Heart right ventricle (tissue), 16 donors: ENCODE measurements at places on chromosomes 12 and 14. TPM values are rescaled to one million over a fixed set of nuclear protein-coding genes. Genes with fewer than 3 reads are reported as not detected.

DNA sequence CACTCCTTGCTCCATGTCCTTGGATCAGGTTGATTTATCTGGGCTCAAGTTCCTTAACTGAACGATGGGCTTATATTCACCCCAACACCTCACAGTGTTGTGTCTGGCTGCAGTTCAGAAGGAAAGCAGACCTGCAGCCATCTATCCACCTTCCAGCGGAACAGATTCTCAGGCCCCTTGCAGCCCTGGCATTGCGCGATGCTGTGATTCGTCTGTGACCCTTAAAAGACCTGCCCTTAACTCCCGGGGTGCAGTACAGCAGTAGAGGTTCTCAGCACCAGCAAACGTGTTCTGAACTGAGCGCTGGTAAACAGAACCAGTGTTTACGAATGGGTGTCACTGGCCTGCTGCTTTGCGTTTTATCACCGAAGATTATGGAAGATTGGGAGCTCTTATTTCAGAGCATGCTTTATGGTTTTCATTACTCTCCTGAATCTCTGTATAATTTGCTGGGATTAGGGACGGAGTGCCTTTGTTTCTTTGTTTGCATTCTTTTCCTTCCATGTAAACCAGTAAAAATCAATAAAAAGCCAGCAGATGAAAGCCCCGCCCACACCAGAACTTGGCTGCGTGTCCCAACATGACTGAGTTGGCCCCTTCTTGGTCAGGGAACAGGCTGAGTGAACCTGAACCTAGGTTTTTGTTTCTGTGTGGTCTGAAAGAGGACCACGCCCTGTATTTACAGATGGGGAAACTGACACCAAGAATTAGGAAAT, 286.7 kb upstream of the CRY1 start:
- no peak for DNase-seq

- no peak for DNase-seq
These were observed 13.8 kb downstream of the ZNF839 start for GRCh38 chr14:102333390-102333789.

DNA sequence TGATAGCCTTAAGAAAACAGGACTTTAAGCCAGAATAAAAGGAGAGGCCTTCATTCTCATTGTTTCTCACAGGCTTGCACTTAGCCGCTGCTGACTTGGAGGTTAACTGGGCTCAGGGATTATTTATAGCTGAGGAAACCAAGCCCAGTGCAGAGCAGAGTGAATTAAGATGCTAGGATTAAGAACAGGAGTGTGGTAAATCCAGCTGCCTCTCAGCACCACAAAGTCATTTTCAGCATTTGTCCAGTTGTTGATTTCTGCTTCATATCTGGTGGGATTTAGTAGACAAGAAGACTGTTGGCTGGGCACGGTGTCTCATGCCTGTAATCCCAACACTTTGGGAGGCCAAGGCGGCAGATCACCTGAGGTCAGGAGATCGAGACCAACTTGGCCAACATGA, 14.3 kb upstream of the KRT73 start:
- DNase-seq = no peak

Gene TSPAN11
- total RNA-seq = 2.9 TPM

Gene KRT71
- total RNA-seq = not detected

- DNase-seq = no peak
These were observed 41.4 kb upstream of the CISTR start for GRCh38 chr12:53793221-53793620.

DNA sequence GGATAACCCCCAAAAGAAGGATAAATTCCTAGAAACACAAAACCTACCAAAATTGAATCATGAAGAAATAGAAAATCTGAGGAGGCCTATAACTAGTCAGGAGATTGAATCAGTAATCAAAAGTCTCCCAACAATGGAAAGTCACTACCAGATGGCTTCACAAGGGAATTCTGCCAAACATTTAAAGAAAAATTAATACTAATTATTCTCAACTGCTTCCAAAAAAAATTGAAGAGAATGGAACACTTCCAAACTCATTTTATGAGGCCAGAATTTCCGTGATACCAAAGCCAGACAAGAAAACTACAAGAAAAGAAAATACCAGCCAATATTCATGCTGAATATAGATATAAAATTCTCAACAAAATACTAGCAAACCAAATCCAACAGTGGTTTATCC, 7.8 kb upstream of the ABCC9 start:
- no peak for DNase-seq
